ENCODE measurements at places on chromosomes 11 and 22.

DNA sequence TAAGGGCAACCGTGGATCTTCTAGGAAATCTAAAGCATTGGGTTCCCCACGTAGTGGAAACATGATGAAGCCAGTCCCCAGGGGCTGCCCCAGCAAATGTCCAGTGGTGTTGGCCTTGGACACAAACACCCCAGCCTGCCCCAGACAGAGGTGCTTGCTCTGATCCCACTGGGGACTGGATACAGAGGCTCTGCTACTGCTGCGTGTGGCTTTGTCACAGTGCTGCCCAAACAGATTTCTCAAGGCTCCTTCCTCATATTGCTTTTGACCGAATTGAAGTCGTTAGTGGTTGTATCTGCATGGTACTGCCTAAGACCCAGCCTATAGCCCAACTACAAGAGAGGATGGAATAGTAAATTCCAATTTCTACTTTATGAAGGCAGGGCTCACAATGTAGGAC lies 40.1 kb upstream of the CD44 start:
- DNase-seq = no peak

DNA sequence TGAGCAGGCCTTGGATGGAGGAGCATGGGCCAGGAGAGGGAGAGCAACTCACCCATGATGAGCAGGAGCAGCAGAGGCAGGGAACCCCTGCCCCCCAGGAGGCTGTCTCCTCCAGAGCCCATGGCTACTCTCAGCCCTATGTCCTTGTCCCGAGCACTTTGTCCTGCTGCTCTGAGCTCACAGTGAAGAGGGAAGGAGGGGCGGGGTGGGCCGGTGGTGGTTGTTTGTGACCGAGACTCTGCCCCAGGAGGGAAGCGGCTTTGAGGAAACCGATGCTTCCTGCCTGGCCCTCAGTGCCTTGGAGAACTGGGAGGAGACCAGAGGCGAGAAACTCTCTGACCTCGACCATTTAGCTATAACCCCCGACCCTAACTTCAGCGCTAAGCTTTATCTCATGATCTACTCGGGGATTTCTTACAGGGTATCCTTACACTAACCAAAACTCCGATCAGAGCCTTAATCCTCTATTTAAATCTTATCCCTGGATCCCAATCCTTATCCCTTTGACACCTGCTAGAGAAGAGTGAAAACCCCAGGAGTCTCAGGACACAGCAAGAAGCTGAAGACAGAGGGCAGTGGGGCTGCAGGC lies at the start of gene ROBO4:
ROBO4 (minus strand) TSS at position 192 of the 589 bp plus-strand sequence; CDS start at position 122, 70 bp downstream.
- no peak for DNase-seq

GRCh38 chr11:115718945-115719344 lies 214.7 kb upstream of the CADM1 start:
- no peak for DNase-seq

- DNase-seq = no peak
Observed at GRCh38 chr11:537622-538430, 499 bp downstream of the LRRC56 start.

GRCh38 chr11:108973402-108974162 lies 308.7 kb downstream of the DDX10 start:
- DNase-seq = peak; percentile 83

- DNase-seq = peak; percentile 48
Observed at GRCh38 chr11:76512851-76513653, 68.2 kb downstream of the EMSY start.

- DNase-seq = peak; percentile 55
Observed at GRCh38 chr11:126793596-126793995, 207.0 kb downstream of the KIRREL3 start.

DNA sequence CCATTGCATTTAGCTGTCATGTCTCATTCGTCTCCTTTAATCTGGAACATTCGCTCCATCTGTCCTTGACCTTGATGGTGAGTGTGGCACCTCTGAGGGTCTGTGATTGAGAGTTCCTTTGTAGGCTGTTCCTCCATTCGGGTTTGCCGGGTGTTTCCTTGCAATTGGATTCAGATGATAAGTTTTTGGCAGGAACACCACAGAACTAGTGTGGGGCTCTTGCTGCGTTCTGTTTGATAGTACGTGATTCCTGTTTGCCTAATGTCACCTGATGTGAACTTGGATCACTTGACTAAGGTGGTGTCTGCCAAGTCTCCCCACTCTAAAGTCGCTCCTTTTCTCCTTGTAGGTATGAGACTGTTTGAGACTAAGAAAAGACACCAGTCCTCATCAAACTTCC lies 109.7 kb upstream of the TMEM45B start:
- DNase-seq = no peak

DNA sequence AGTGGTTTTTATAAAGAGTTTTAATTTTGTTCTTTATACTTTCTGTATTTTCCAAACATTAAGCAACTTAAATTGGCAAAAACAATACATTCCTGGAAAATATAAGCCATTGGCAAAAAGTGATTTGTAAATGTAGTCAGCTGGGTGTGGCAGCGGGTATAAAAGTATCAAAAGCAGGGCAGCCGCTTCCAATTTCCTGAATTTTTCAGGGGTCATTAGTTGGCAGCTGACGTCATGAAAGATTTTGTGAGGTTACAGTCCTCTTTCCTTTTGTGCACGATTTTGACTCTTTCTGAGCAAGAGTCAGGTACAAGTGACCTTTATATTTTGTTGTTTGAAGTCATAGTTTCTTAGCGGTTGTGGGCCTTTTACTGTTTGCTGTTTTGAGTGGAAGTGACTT lies at the start of gene OOSP3:
OOSP3 (plus strand) TSS at position 208 of the 400 bp plus-strand sequence; CDS start at position 235, 27 bp downstream.
- no peak for DNase-seq

GRCh38 chr22:31846161-31847115 lies 92.6 kb downstream of the DEPDC5 start:
- DNase-seq = peak; percentile 9

- no peak for DNase-seq
Observed at GRCh38 chr11:128783513-128783912, 83.6 kb downstream of the KCNJ1 start.

- no peak for DNase-seq
Observed at GRCh38 chr11:28615542-28615941, 507.4 kb downstream of the METTL15 start.

GRCh38 chr22:44538051-44538450 lies 40.0 kb upstream of the RTL6 start:
- DNase-seq = peak; percentile 23

DNA sequence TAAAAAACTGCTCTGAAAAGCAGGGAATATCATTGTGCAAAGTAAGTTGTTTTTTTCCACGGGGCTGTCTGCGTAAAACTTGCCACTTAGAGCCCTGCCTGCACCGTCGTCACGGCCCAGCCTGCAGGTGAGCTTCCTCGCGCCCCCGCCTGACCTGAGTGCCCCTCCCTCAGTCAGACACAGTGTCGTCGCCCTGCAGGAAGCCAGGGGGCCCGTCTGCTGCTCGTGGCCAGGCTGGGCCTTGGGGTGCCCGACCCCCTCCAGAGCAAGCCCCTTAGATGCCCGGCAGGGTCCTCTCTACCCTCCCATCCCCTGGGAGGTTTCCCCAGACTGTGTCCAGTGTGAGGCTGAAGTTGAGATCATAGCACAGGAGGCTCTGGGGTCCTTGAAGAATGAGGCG lies 31.6 kb downstream of the SBF1 start:
- no peak for DNase-seq

- DNase-seq = no peak
Observed at GRCh38 chr11:126079621-126080124, 17.0 kb upstream of the CDON start.

DNA sequence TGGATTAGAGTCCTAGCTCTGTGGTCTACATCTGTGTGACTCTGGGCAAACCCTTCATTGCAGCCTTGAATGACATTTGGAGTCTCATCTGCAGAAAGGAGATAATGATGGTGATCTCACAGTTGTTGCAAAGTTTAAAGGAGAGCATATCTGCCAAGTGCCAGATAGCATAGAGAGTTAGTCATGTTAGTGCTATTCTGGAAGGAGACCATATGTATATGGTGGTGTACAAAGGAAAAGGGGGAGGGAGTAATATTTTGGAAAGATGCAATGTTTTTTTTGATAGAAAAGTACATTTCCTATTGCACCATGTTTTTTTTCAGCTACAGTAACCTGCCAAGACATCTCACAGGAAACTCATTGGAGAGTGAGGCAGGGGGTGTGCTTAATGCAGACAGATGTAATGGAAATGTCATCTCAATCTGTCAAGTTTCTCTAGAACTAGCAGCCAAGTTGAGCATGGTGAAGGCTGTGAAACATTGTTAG lies 92.1 kb upstream of the NARS2 start:
- DNase-seq = no peak

GRCh38 chr11:13080861-13081260 lies 71.7 kb downstream of the RASSF10 start:
- no peak for DNase-seq

GRCh38 chr22:36311386-36312085 lies 58.6 kb downstream of the APOL1 start:
- no peak for DNase-seq

- DNase-seq = no peak
Observed at GRCh38 chr11:113372309-113372708, 15.3 kb upstream of the ANKK1 start.

GRCh38 chr11:2844996-2845395 lies 40.6 kb downstream of the CDKN1C start:
- DNase-seq = no peak

- no peak for DNase-seq
Observed at GRCh38 chr11:119974467-119974866, 163.4 kb downstream of the TRIM29 start.

DNA sequence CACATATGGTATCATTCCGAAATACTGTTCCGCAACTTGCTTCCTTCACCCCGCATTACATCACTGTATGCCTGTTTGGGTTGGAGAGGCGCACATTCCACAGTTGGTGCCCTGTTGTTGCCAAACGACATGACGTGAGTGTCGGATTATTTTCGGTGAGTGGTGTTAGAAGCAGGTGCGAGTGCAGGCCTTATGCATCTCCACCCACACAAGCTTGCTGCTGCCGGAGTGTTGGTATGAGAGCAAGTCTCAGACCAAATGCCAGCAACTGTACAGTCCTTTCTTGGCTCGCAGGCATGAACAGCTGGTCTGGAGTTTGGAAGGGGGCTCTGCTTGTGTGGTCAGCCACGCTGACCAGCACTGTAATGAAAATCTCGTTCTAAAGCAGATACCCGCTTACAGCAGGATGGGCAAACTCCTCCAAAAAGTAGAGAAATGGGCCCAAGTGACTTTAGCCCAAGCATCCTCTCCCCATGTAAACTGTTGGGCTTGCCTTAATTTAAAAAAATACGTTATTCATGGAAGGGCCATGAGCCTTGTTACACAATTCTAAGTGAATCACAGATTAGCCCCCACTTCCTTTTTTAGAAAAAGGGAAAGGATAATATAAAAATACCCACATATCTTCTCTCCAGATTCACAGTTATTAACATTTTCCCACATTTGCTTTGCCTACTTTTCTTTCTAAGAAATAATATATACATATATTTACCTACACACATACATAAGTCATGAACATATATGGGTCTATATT lies 48.7 kb upstream of the OR9Q1 start:
- DNase-seq = no peak

DNA sequence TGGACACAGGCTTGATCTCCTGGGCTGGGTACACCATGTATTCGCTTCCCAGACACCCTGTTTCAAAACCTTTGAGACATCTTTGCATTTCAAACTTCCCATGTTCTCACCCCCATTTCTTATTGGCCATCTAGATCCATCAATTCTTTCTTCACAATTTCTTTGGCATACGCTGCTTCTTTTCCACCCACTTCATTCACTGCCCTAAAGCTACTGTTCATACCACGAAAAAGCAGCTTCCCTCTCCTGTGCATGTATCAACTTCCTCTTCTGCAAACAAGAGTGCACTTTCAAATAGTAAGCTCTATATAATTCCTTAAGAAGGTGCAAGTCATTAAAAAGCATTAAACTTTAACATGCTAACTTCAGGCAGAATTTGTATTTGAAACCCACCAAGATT lies 21.4 kb downstream of the UVRAG start:
- DNase-seq = no peak

DNA sequence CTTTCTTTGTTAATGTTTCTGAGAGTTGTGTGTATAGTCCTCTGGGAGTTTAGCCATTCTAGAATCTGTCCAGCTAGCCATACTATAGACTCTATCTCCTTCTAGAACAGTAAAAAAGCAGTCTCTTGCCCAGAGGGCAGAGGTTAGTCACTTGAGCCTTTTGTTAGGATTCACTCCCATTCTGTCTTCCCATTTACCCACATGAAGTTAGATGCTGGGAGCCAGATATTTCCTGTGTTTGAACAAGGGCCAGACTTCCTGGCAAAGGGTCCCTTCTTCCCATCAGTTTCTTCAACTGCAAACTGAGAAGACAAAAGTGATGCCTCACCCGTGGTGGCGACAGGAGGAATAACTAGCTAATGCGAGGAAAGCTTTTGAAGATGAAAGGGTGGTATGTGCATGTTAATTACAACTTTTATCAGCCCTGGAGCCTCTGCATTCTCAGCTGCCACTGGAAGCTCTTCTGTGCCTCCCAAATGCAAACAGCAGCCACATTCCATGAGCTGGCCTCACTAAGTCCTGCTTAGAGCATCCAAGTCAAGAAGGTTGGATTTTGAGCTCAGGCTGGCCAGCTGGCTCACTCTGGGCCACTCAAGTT lies 12.8 kb downstream of the CD44 start:
- no peak for DNase-seq

GRCh38 chr22:17217179-17217578 lies 2.1 kb downstream of the ADA2 start:
- DNase-seq = no peak

DNA sequence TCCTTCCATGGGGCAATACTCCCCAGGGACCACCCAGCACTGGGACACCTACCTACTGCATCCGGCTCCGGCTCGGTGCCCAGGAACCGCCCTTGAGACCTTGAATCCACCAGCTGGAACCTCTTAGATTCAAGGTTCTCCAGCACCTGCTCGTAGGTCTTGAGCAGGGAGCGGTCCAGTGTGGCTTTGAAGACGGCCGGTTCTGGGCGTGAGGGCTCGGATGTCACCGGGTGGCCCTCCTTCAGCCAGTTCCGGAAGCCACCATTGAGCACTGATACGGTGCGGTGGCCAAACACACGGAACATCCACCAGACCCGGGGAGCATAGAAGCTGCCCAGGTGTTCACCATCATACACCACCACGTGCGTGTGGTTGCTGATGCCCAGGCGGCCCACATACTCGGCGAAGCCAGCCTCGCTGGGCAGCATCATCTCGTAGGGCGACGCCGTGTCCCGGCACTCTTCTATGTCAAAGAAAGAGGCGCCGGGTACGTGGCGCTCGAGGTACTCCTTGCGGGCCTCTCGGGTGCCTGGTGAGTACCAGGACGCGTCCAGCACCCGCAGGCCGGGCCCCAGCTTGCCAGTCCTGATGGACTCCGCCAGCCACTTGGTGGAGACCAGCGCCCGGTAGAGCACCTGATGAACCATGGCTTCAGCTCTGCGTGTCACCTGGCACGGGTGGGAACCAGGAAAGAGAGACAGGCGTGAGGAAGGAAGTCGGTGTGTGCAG lies 997 bp downstream of the TST start:
- no peak for DNase-seq

- DNase-seq = no peak
Observed at GRCh38 chr11:128938156-128938885, 4.3 kb downstream of the TP53AIP1 start.
